ENCODE measurements at places on chromosomes 6 and 20.

- no peak for DNase-seq
Observed at GRCh38 chr6:13653296-13653695, 38.2 kb downstream of the NOL7 start.

GRCh38 chr6:74879234-74879633 is 326.6 kb downstream of the COL12A1 start:
- DNase-seq = no peak

GRCh38 chr6:119205911-119206618 is 127.6 kb upstream of the FAM184A start:
- DNase-seq = no peak

DNA sequence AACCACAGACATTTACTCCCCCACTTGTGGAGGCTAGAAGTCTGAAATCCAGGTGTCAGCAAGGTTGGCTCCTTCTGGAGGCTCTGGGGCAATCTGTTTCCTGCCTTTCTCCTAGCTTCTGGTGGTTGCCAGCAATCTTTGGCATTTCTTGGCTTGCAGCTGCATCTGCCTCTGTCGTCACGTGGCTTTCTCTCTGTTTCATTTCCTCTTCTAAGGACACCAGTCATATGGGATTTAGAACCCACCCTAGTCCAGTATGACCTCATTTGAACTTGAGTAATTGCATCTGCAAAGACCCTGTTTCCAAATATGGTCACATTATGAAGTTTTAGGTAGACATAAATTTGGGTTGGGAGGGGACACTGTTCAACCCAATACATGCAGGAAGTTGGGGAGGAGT is 56.2 kb upstream of the EPB41L1 start:
- DNase-seq = no peak

GRCh38 chr20:21048841-21049273 is 57.3 kb downstream of the LINC00237 start:
- DNase-seq = peak; percentile 46

DNA sequence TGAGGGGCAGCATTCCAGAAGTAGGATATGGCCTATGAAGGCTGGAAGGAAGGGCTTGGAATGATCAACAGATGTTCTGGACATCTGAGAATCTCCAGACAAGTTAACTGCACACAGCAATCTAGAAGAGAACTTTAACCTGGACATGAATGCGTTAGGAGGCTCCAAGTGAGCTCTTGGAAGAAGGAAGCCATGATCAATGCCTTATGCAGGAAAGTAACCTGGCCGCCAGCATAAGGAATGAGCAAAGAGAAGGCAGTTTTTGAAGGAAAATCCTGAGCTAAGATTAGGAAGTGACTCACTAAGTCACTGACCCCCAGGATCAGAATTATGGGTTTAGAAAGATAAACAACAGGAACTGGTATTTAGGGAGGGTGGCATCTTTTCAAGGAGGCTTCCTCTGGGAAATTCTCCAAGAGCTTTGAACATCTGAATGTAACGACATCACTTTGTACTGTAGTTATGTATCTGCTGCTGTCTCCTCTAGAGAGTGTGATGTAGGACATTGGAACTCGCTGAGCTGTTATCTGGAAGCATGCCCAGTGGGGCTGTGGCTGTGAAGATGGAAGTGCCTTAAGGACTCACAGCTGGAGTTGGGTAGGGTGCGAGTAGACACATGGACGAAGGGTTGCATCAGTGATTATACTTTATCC is 236.8 kb downstream of the PACRG start:
- DNase-seq = no peak

- DNase-seq = no peak
Observed at GRCh38 chr6:126113261-126113660, 126.9 kb downstream of the TRMT11 start.

DNA sequence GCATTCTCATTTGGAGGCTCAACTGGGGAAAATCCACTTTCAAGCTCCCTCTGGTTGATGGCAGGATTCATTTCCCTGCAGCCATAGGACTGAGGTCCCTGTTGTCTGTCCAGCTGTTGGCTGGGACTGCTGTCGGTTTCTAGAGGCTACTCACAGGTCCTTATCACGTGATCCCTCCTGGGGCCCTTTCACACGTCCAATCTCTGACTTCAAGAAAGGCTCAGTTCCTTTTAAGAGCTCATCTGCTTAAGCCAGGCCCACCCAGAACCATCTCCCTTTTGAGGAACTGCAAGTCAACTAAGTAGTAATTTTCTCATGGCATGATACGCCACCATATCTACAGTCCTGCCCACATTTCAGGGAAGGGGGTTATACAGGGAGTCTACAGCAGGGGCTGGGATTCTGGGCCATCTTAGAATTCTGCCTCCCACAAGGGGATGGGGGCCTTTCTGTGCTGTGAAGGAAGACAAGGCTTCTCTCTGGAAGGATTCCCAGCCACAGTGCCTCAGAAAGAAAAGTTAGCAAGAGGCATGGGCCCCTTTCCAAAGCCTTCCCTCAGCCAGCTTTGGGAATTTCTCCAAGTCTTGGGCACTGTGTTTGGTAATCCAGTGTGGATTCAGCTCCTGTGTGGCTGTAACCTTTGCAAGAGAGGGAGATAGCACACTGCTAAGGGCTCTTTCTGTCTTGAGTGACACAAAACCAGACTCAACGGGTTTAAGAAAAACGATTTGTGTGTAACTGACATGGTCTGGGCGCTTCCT is 66.4 kb downstream of the CTCFL start:
- no peak for DNase-seq

DNA sequence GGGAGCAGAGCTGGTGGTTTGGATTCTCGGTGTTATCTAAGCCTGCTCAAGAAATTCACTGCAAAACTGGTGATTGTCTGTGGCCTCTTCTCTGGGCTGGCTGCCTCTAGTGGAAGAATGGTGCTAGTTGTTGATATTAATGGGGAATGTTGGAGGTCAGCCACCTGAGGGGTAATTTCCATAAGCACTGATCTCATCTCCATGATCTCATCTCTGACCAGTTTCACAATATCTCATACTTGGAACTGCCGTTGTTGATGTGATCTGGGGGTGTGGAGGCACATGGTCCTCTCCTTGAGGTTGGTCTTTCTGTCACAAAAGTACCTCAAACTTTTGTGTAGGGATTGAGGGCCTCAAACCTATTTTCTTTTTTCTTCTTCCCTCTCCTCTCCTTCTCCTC is 102.6 kb downstream of the CD109 start:
- DNase-seq = no peak

GRCh38 chr20:10190456-10190855 is 28.2 kb upstream of the SNAP25 start:
- no peak for DNase-seq

DNA sequence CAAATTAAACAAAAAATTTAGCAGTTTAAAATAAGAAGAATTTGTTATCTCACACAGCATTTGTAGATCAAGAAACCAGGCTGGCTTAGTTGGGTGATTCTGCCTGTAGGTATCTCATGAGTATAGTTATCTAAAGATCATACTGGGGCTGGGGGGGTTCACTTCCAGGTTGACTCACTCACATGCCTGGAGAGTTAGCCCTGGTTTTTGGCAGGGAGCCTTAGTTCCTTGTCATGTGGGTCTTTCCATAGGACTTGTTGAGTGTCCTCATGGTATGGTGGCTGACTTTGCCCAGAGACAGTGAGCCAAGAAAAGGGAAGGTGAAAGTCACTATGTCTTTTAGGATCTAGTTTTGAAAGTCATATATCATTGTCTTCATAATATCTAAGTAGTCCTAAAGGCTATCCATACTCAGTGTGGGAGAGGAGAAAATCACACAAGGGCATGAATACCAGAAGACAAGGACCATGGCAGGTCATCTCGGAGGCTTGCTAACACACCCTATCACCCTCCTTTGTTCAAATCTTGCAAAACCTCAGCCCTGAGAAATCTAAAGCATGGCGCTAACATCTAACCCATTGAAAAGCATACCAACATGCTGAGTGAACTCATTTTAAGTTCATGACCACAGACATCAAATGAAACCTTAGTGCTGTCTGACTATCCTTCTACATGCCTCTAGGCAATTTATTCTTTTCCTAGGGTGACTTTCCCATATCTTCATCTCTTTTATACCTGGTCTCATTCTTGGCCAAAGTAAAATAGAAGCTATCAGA is 39.2 kb downstream of the CYP24A1 start:
- DNase-seq = no peak

DNA sequence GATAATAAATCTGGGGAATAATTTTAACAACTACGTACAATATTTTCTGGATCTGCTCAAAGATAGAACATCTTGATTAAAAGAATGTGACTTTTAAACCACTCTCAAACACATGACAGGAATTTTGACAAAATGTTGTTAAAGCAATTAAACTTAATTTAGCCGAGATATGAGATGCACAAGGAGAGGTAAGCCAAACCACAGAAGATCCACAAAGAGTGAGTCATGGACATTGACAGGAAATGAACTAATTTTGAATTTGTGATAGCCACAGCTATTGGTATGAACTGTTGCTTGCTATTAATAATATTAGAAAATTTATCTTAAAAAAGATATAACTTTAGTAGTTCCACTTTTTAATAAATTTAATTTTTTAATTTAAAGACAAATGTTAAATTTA is 27.8 kb upstream of the VGLL2 start:
- DNase-seq = no peak

- no peak for DNase-seq
Observed at GRCh38 chr20:62893700-62894099, 32.1 kb upstream of the TCFL5 start.

- DNase-seq = no peak
Observed at GRCh38 chr6:118171852-118172251, 264.8 kb downstream of the SLC35F1 start.

- no peak for DNase-seq
Observed at GRCh38 chr20:31517373-31517772, 3.1 kb downstream of the HM13 start.

GRCh38 chr6:27040244-27041042 is 207.1 kb upstream of the PRSS16 start:
- no peak for DNase-seq

GRCh38 chr6:145891126-145891525 is 73.0 kb downstream of the SHPRH start:
- DNase-seq = no peak

- no peak for DNase-seq
Observed at GRCh38 chr20:37298190-37298939, 8.9 kb downstream of the MANBAL start.

DNA sequence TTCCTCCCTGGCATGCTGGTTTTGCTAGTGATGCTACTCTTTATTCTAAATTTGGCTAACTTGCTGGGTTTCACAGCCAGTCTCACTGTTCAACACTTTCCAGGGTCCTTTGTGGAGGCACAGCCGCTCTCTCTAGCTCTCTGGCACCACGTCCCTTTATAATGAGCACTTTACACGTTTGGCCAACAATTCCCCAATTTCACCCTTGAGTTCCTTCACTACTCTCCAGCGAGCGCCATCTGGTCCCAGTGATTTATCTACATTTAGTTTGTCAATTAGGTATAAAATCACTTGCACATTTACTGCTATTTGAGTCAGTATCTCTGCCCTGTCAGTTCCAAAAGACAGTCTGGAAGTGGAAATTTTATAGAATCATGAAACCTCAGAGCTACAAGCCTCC is 241.9 kb upstream of the MOCS1 start:
- DNase-seq = no peak

GRCh38 chr20:36043441-36043840 is 75.1 kb downstream of the CNBD2 start:
- no peak for DNase-seq

DNA sequence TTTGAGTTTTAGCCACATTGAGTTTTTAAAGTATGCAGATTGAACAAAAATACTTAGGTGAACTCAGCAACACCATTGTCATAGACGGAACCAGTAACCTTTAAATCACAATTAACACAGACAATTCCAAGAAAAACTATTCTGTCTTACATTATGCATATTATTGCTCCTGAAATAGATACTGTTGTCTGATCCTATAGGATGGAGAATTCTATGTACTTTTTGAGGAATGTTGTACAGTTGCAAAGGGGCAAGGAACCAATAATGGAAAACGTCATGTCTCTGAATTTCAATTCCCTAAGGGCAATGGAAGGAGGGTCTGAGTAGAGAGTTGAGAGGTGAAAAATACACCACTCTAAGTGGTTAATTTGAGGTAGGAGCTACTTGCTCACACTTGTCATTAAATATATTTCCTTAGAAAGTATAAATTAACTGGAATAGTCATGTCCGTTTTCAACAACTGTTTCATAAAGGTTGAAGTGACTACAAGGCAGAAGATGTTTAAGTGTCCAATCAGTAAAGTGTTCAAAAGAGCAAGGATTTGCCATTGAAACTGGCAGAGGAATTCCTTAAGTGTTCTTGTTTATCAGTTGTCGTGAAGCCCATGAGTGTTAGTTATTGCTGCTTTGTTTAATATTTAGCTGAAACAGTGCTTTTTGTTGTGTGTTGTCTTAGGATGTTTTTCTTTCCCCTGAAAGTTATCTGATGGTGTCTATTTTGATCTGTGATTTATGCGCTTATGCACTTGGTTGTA is 1.3 kb downstream of the NKAIN2 start:
- no peak for DNase-seq

- peak; percentile 6 for DNase-seq
Observed at GRCh38 chr6:119348748-119349360, 707 bp downstream of the MAN1A1 start.

DNA sequence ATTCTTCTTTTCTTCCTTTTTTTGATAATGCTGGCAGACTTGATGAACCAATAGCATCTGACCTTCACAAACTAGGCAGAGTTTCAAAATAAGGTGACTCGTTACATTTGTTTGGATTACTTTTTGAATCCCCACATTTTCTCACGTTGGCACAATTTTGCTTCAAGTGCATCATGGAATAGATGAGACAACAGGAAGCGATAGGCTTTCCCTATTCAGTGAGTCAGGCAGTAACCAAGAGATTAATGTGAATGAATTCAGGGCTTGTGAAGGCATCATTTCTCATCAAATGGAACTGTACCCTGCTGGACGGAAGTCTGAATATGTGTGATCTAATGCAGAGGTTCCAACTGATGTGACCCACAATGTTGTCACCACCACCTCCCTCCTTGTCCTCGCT is 10.7 kb downstream of the RFPL4B start:
- no peak for DNase-seq

DNA sequence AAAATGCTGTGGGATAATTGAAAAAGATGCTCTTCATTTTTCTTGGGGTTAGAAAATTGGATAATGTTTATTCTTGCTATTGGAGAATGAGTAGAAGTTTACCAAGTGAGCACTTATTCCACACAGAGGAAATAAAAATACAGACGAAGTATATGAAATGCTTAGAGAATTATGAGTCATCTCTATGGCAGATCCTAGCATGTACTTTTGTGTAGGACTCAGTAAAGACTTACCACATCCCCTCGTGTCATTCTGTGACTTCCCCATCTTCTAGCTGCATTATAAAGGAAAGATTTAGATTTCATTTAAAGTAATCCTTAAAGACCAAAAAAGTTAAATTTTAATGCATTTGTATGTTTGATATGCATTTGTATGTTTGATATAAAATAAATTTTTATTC is 685.6 kb downstream of the TBC1D32 start:
- no peak for DNase-seq

DNA sequence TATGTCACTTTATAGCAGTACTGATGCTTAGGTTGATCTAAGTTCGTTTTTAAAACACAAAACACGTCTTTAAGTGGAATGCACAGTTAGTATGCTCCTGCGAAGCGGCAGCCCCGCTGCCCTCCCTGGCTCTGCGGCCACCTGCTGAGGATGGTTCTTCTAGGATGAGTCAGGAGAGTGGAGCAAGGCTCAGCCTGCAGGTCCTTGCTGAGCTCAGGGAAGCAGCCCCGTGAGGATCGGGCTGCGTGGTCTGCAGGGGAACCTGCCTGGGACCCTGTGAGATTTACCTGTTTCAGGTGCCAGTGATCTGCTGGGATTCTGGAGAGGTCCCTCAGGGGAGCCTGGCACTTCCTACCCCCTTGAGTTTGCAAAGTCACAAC is 57.5 kb downstream of the SYNJ2 start:
- DNase-seq = no peak

GRCh38 chr20:49427751-49428518 is 54.5 kb downstream of the KCNB1 start:
- DNase-seq = no peak

GRCh38 chr6:37134036-37134395 is 35.9 kb upstream of the PIM1 start:
- no peak for DNase-seq
